Left renal pelvis (tissue), 4 donors: ENCODE measurements at places on chromosomes 4 and X.

- no peak for DNase-seq
Measured at GRCh38 chrX:128460835-128461234, 408.6 kb upstream of the ACTRT1 start.

DNA sequence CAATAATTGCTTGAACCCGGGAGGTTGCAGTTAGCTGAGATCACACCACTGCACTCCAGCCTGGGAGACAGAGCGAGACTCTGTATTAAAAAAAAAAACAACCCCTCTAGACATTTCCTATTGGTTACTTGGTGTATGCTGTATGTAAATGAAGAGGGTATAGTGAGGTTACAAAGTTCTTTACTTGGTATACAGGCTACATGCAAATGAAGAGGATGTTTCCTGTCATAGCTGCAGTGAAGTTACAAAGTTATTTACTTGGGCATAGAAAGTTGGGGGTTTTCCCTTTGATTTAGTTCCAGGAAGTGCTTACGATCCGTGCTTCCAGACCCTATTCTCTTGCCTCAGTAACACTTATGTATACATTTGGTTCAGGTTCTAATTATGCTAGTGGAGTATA, 38.4 kb upstream of the CLNK start:
- no peak for DNase-seq

- DNase-seq: no peak
Measured at GRCh38 chr4:89906777-89907521, 12.3 kb downstream of the MMRN1 start.

DNA sequence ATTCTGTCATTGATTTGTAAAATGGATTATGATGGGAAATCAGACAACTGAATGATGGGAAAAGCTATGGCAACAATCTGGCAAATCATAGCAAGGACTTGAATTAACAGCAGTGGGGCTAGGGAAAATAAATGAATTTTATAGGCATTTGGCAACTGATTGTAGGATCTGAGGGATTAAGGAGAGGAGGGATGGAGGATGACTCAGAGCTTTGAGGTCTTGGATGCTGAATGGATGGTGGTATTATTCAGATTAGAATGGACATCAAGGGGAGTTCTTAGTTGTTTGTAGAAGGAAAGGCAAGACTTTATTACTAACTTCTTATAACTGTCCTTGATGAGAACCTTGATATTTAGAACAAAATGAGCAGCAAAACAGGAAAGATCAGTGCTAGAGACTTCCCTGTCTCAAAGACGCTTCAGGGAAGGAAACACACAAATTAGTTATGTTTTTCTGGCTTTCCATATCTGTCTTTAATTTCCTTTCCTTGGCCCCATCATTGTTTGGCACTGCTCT, 51.4 kb upstream of the HHIP start:
- no peak for DNase-seq

- no peak for DNase-seq
Measured at GRCh38 chr4:108795733-108796132, 32.9 kb upstream of the ETNPPL start.

DNA sequence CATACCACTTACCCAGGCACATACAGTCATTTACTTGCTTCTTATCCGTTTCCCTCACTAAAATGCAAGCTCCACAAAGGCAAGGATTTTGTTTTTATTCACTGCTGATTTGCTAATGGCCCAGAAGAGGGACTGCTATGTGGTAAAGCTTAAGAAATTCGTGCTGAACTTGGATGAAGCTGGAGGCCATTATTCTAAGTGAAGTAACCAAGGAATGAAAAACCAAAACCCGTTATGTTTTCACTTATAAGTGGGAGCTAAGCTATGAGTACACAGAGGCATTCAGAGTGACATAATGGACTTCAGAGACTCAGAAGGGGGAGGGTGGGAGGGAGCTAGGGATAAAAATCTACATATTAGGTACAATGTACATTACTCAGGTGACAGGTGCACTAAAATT, 47.2 kb downstream of the RAB33B start:
- no peak for DNase-seq

DNA sequence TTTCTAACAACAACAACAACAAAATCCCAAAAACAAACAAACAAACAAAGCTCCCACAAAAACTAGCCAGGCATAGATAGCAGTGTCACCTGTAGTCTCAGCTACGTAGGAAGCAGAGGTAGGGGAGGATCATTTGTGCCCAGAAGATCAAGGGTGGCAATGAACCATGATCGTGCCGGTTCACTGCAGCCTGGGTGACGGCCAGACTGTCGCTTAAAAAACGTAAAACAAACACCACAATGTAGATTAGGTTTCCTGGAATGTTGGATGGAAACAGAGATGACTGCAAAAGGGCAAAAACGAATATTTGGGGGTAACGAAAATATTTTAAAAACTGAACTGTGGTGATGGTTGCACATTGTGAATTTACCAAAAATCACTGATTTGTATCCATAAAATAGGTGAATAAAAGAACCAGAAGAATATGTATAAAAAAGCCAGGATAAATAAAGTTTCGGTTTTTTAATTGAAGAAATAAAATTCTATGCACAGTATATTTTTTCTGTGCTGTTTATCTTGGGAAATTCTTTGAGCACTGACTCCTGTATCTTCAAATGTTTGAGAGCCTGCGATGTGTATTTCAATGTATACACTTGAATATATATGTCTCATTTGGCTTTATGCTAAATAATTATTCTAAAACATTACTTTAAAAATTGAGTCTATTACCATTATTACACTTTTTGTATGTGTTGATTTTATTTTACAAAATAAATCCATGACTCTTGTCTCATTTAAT, 1477.0 kb downstream of the PCDH7 start:
- no peak for DNase-seq

DNA sequence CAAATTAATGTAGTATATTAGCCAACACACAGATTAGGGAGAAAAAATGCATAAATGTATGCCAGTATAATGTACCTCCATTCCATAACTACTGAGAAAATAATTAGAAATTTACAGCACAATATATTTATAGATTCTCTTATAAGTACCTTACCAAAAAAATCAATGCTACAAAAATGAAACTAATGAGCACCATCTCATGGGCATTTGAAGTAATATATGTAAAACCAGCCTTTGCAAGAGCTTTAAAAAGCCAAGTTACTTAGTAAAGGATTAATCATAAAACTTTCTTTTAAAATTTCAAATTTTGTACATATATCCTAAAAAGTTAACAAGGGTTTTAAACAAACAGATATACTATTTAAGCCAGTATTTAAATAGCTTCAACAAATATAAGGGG, 43.2 kb downstream of the LRBA start:
- DNase-seq: no peak

DNA sequence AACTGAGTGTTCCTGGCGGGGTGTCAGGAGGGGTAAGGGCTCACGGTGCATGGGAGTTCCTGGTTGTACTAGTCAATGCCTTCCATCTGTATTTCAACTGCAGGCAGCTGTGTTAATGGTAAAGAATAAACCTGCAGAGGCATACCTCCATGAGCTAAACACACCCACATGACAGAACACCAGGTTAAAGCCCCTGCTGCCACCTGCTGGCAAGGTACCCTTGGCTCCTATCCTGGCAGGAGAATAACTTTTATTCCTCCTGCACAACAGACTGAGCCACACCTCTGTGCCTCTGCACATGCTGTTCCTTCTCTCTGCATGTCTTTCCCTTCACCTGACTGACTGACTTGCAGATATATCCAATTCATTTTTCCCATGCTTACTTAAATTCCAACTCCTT, 11.1 kb downstream of the ITIH6 start:
- DNase-seq: no peak
